ENCODE measurements at places on chromosomes 3 and 15. TPM values are rescaled to one million over a fixed set of nuclear protein-coding genes. Genes with fewer than 3 reads are reported as not detected.

DNA sequence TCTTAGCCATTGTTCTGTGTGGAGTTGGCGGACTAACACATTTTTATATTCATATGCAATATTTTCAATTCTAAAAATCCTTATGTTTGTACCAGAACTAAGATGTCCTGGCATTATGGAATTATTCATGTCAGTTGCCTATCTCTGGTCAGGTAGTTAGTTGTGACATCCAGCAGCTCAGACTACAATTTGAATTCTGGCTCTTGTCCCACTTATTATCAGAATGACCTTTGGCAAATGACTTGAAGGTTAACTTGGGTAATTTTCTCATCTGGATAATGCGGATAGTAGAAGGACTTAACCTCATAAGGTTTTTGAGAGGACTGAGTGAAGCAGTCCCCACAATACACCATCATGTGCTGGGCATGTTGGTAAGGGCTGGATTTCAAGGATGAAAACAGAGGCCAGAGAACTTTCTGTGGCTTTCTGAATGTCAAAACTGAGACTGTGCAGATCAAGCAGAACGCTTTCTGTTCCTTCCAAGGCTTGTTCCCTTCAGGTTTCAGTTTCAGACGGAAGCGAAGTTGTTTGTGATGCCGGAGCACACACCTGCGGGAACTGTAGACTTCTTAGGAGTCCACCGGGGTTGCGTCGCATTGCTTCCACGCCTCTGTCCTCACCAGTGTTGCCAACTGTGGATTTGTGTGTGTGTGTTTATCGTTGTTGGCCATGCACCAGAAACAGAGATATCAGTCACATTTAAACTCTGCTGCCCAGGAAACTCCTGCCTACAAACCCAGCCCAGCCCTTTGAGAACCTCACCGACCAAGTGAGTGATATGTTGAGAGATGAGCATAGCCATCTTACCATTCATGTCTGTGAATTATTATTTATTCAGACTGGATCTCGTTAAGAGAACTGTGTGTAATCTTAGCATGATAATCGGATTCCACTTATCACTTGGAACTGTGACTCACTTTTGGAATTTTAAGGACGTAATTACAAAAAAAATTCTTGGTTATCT is 76.0 kb downstream of the PTPRG start:
- DNase-seq: no peak

DNA sequence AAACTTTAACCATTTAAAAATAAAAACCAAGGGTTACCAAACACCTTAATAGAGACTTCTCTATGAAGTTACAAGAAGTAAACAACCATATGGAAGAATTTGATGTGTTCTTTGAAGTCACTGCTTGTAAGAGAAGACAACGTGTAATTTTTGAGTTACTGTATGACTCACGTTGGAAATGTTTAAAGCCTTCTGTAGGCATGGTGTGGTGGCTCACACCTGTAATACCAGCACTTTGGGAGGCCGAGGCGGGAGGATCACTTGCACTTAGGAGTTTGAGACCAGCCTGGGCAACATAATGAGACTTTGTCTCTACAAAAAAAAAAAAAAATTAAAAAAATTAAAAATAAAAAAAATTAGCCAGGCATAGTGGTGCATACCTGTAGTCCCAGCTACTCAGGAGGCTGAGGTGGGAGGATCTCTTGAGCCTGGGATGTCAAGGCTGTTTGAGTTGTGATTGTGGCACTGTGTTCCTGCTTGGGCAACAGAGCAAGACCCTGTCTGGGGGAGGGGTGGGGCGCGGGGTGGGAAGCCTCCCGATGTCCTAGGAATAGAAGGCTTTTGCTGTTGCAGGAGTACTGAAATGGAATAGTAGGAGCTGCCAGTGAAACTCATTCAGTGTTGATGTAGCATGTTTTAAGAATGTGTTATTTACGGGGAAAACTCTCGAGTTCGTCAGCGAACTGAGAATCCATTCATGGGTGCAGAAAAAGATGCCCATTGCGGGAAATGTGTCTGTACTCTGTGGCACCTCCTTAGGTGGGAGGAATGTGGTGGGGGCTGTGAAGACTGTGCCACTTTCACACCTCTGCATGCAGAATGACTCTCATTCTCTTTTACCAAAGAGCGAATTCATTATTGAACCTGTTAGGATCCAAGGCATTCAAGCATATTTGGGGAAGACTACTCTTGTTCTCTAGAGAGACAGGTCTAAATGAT is 134.2 kb downstream of the FNDC3B start:
- no peak for DNase-seq

- no peak for DNase-seq
These were observed 240.5 kb upstream of the UBE2E1 start for GRCh38 chr3:23565041-23565775.

- no peak for DNase-seq
These were observed 66.6 kb downstream of the CLDN11 start for GRCh38 chr3:170485294-170485693.

- DNase-seq: no peak
These were observed 9.9 kb downstream of the ITPR1 start for GRCh38 chr3:4503050-4503449.

GRCh38 chr15:69341356-69341755 is 42.6 kb downstream of the PAQR5 start:
- no peak for DNase-seq

DNA sequence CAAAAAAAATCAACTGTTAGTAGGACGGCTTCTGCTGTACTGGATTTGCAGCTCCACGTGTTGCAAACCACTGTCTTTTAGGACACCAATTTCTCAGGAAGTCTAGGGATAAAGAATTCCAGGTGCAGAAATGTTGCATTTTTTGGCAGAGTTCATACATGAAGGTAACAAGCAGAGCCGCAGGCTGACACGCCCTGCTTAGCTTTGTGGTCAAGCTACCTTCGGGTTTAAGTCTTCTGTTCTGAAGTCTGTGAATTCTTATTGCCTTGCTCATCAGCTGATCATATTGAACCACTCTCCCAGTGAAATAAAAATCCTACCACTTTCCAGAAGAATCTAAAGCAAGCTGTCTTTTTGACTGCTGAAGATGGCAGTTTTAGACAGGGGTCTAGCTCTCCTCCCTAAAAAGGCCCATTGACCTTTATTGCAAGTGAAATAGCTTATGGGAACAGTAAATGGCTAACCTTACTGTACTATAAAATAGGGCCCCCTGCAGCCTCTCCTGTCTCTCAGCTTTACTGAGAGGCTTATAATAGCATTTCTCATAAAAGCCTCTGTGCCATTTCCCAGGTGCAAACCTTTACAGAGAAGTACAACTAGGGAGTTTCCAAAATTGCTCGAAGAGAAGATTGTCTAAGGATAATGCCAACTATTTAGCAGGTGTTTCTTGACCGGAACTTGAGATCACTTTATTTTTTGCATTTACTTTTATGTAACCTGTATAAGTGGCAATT is 262.2 kb upstream of the IL12A start:
- DNase-seq: no peak

DNA sequence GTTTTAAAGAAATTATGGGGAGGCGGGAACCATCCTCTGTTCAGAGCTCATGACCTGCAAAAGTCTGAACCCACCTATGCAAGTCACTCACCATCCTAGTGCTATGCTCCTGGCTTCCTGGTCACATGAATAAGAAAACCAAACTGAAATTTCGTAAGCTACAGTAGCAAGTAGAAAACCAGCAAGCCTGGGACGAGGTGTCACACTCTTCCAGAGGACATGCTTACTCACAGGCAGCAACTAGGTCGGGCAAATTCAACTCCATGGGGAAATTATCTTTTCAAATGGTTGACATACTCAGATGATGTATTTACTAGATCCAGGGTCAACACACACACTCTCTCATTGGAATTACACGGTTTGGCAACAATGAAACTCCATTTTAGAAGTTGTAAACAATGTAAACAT is 31.3 kb downstream of the LDHAL6B start:
- DNase-seq: no peak

- no peak for DNase-seq
These were observed 29.8 kb upstream of the ALDH1A3 start for GRCh38 chr15:100849855-100850218.

DNA sequence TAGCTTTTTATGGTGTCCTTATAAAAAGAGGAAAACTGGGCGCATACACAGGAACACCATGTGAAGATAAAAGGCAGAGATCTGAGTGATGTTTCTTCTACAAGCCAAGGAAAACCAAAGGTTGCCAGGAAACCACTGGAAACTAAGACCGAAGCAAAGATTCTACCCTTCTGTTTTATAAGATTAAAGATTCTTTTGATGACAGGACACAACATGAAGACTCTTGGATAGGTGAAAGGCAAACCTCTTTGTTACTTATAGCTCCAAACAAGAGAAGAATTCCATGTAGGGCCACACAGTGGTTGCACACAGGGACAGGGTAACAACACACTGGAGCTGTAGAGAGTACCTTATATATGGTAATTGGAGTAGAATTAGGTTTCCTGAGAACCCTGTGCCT is at the start of gene CD200R1L:
CD200R1L (minus strand) TSS at position 101 of the 400 bp plus-strand sequence. CDS start 17,497 bp downstream, outside the sequence.
- no peak for DNase-seq

DNA sequence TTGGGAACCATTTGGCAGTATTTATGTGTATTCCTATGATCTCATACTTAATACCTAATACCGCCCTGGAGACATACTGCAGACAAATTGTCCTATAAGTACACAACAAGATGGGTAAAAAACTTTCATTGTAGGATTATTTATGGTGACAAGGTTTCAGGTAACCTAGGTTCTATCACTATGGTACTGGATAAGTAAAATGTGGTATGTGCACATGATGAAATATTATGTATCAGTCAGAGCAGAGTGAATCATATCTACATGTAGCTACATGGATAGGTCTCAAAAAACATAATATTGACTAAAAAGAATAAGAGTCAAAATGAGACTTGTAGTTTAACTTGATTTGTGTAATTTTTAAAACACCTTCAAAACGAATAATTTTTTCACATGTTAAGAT is 147.8 kb downstream of the LEKR1 start:
- DNase-seq: no peak

DNA sequence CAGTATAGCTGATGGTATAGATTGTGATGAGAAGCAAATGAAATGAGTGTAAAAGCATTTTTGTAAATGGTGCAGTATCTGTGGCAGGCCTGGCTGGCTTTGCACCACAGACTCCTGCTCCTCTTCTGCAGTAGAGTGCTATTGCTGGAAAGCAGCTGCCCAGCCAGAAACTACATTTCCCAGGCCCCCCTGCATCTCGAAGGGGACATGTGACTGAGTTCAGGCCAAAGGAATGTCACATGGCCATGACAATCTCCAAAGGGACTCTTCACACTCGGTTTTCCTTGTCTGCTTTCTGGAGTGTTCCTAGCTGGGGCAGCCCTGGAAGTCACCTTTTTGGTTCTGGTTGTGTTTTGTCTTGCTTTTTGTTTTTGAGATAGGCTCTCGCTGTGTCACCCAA is 277.1 kb downstream of the SUCLG2 start:
- DNase-seq: no peak

DNA sequence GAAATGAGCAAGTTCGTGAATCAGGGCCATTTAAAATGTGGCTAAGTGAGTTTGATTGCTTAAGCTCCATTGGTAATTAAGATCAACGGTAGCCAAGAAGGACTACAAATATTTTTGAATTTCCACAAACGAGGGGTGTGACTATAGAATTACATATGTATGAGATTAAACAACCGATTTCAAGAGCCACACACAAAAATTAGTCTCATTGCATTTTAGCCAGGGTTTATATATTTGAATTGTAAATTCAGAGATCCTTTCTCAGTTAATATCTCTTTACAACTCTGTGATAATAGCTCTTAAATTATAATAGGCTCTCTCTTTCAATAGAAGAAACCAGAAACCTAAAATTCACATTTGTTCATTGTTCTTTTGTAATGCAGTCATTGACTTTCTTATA is 325.6 kb upstream of the ICE2 start:
- no peak for DNase-seq

- no peak for DNase-seq
These were observed 378.9 kb downstream of the OTOL1 start for GRCh38 chr3:161875483-161875882.

DNA sequence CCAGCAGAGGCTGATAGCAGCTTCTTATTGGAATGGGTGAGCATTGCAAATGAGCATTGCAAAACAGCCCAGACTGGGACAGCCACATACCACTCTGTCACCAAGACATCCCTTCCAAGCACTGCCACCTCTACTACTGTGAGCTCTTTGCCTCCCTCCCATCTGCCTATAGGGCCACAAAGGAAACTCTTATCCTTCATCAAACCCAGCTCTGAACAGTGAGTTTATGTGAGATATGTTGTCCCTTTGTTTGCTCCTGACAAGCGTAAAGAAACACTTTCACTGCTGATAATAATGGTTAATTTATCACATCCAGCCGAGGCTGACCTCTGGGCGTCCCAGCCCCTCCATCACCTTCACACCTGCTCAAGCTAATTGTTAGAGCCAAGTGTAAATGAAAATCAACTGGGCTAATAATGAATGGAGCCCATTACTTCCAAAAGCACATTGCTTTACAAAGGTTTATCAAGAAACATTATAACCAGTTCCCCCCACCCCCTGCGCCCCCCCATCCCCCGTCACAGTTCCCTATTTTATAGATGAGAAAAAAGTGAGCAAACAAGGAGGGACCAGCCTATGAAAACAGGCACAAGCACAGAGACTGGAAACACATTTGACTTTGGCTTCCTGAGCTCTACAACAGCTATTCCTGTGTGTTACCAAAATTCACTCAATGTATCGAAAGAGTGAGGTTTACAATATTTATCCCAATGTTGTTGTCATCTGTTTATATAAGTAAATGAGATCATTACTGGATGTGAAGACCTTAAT is 146.3 kb downstream of the ANXA2 start:
- no peak for DNase-seq

GRCh38 chr15:61227269-61227949 is 1.7 kb downstream of the RORA start:
- no peak for DNase-seq

DNA sequence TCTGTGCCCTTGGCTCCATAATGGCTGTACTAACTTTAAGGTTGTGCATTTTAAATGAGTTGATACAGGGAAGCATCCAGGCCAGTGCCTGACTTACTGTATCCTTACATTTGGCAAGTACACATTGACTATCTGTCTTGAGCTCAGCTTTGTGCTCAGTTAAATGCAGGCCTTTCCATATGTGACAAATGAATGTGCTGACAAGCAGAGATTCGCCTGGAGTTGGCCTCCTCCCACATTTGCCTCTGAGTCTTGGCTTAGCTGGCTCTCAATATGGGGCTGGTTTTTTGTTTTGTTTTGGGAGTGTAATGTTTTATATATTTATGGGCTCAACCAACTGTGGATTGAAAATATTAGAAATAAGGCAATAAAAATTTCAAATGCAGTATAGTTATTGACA is 29.7 kb downstream of the TRIM71 start:
- no peak for DNase-seq

GRCh38 chr15:90934256-90934948 is 683 bp upstream of the UNC45A start:
- DNase-seq: peak; percentile 96

- DNase-seq: no peak
These were observed 10.2 kb upstream of the HERC1 start for GRCh38 chr15:63843901-63844317.

GRCh38 chr3:131454501-131454900 is 48.3 kb downstream of the MRPL3 start:
- DNase-seq: no peak

- no peak for DNase-seq
These were observed 257.2 kb upstream of the TPRG1 start for GRCh38 chr3:188914552-188914951.

GRCh38 chr15:40046721-40047414 is 7.9 kb upstream of the SRP14 start:
- DNase-seq: no peak

CFAP100 gene
- total RNA-seq: not detected

ZNF502 gene
- total RNA-seq: 0.82 TPM

FRMD5 gene
- 0.09 TPM for total RNA-seq

SLC26A6 gene
- total RNA-seq: 58.2 TPM

ACKR2 gene
- 0.69 TPM for total RNA-seq

AHSG gene
- total RNA-seq: not detected

GPR176 gene
- 0.14 TPM for total RNA-seq

ADGRG7 gene
- total RNA-seq: not detected

RTP4 gene
- total RNA-seq: 3.0 TPM

MED12L gene
- total RNA-seq: 2.5 TPM

Measured in activated CD4-positive, alpha-beta T cell treated with anti-CD3 and anti-CD28 coated beads, Interleukin-2, amount 10 ng/mL, durations not matched to agents 24 days and 14 days (primary cell).